ENCODE measurements at places on chromosomes 11 and 22.

- no peak for DNase-seq
These were observed 4.6 kb downstream of the ADM start for GRCh38 chr11:10309163-10310093.

GRCh38 chr11:84714316-84714780 lies 912.8 kb downstream of the DLG2 start:
- DNase-seq, result no peak

DNA sequence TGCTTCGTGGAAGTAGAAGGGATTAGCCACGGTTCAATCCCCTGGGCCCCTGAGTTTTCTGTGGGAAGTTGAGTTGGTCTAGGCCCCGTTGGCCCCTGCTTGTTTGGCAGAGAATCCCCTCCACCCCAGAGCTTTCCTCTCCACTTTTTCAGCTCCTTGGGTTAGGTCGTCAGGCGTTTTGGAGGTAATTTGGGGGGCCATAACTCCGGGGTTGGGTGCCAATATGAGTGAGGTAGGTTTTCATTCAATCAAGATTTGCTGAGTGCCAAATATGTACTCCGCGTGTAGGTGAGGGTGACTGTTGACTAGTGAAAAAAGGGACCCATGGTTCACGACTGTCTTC lies 590 bp downstream of the ATG13 start:
- DNase-seq, result no peak

- no peak for DNase-seq
These were observed 18.1 kb downstream of the PACSIN2 start for GRCh38 chr22:42996646-42997365.

DNA sequence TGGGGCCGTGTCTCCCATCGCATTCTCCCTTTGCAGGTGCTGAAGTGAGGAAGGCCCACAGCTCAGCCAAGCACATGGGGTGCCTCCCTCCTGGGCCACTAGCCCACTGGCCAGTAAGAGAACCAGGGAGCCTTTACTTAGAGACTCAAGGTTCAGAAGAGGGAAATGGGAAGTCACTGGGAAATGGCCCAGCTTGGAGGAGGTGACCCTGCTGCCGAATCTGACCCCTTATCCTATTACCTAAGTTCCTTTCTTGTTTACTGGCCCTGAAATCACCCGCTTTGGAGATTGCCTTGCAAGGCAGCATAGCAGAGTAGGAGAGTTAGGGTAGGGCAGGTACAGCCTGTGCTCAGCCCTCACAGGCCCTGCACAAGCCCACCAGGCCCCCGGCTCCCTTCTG lies 24.4 kb downstream of the UPB1 start:
- no peak for DNase-seq

DNA sequence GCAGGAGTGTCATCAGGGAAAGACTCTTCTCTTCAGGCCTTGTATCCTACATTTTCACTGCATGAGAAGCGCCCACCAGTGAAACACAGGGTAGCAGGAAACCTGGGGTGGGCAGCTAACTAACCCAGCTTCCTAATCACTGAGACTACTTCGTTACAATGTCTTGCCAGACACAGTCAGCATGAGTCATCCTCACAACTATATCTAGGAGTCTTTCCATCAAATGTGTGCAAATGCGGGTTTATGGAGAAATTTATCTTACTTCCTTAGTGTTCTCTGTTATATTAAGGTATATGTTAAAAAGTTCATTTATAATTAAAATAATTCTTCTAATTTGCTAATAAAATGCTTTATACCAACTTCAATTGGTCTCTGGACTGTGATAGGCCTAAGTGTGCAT lies 79.9 kb upstream of the RAB1B start:
- no peak for DNase-seq

- no peak for DNase-seq
These were observed 22.6 kb downstream of the IZUMO1R start for GRCh38 chr11:94326947-94327346.

GRCh38 chr22:29907753-29908515 lies 25.0 kb downstream of the MTMR3 start:
- DNase-seq, result no peak

GRCh38 chr11:64592656-64593055 lies 1.6 kb downstream of the SLC22A12 start:
- no peak for DNase-seq

GRCh38 chr11:8917157-8917825 lies 6.3 kb downstream of the AKIP1 start:
- DNase-seq, result no peak
